ENCODE measurements at places on chromosomes 11 and 22. TPM values are rescaled to one million over a fixed set of nuclear protein-coding genes. Genes with fewer than 3 reads are reported as not detected.
A peak's percentile ranks its signal among the peaks of the same experiment; 100 is the strongest.

- H3K27me3 ChIP-seq: peaks cover 11% of the 10 kb centered on the region
- no peaks in the 10 kb centered on the region for H3K4me1 ChIP-seq
- H3K4me3 ChIP-seq: no peak overlapping the region
- H3K36me3 ChIP-seq: no peaks in the 10 kb centered on the region
- DNase-seq: no peak
Observed at GRCh38 chr11:121328176-121328966, 35.8 kb downstream of the SC5D start.

DNA sequence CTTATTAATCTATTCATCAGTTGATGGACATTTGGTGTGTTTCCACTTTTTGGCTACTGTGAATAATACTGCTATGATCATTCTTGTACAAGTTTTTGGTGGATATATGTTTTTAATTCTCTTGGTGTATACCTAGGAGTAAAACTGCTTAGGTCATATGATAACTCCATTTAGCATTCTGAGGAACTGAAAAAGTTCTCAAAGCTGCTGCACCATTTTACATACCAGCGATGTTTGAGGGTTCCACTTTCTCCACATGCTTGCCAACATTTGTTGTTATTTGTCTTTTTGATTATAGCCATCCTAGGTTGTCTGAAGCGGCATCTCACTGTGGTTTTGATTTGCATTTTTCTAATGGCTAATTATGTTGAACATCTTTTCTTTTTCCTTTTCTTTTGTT is 4.1 kb upstream of the ACER3 start:
- no peak overlapping the region for H3K27ac ChIP-seq
- no peaks in the 10 kb centered on the region for H3K27me3 ChIP-seq
- peaks cover 2% of the 10 kb centered on the region for H3K4me1 ChIP-seq

Gene ZC3H12C
- total RNA-seq: 10.1 TPM

DNA sequence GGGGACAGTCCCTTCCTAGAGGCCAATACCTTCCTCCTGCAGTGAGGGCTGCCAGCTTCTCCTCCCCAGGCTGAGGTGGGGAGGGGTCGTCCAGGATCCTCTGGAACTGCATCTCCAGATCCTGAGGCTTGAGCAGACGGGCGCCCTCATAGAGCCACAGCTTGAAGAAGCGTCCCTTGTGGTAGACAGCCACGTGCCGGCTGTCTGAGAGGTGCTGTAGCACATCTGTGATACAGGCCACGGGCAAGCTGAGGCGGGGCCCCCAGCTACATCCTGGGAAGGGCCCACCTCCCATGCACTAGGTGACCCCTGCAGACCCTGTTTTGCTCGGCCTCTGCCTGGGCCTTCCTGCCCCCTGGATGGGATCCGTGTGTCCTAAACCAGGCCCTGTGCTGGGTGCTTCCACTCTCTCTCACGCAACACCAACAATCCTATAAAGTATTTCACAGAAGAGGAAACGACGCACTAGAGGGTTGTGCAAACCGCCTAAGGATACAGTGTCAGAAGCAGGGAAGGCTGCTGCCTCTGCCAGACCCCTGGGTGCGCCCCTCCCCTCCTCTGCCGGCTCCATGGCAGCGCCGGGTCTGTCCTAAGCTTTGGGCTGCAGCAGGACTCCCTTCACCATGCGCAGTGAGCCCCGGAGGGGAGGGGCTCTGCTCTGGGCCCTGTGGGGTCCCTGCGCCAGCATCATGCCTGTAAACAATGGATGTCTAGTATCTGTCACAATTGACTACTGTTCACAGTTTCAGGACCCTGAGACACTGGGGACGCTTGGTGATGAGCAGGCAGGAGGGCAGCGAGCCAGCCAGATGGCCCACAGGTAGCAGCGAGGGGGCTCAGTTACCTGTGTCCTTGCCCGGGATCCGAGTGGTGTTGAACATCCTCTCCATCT is 4.5 kb downstream of the CPT1B start:
- no peak overlapping the region for H3K27ac ChIP-seq
- no peak for DNase-seq
- H3K36me3 ChIP-seq: no peaks in the 10 kb centered on the region
- no peaks in the 10 kb centered on the region for H3K27me3 ChIP-seq

DNA sequence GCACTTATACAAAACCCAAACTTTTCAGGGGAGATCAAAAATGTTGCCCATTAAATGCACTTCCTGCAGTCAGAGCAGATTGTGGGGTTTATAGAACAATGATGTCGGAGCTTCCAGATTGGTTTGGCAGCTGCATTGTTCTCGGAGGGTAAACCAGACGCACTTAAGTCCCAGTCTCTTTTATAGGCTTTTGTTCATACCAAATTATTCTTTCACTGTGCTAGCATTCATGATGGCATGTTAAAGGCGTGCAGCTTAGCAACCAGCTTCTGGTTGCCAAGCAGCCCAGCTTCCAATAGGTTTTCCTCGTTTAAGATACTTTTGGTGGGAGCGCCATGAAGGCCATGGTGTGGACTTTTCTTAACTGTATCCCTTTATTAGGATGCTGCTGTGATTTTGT is 40.9 kb downstream of the ZC3H12C start:
- H3K27ac ChIP-seq: no peak overlapping the region
- no peaks in the 10 kb centered on the region for H3K27me3 ChIP-seq
- H3K36me3 ChIP-seq: no peaks in the 10 kb centered on the region
- no peak overlapping the region for H3K4me3 ChIP-seq
- no peaks in the 10 kb centered on the region for H3K4me1 ChIP-seq

DNA sequence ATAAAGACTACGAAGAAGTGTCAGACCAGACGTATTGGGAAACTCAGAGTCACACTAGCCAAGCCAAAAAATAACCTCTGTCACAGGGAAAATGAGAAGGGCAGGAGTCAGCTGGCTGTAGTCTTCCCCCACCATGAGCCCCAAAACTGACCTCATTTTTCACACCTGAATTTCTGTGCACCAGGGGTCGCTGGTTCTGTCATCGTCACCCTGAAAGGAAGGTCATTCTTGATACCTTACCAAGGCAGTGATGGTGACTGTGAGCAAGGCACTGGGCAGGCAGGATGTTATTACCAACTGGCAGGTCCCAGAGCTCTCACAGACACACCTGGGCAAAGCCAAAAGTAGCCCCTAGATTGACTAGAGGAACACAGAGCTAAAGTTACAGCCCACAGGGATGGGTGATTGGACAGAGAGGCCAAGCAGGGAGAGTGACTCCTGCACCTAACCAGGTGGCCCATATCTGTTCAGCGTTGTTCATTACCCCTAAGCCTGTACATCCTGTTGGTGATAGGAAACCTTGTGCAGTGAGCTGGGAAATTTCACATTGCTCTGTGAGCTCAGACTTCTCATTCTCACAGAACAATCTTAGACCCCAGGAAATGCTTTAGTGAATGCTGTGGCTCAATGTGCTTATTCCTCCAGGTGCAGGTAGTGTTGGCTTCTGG is 32.3 kb upstream of the OR56A1 start:
- H3K4me1 ChIP-seq: no peaks in the 10 kb centered on the region
- H3K27ac ChIP-seq: no peak overlapping the region
- no peaks in the 10 kb centered on the region for H3K27me3 ChIP-seq
- H3K36me3 ChIP-seq: no peaks in the 10 kb centered on the region
- DNase-seq: no peak
- H3K4me3 ChIP-seq: no peak overlapping the region

Gene IL18
- 0.17 TPM for total RNA-seq

- no peaks in the 10 kb centered on the region for H3K4me1 ChIP-seq
- DNase-seq: no peak
- no peak overlapping the region for H3K27ac ChIP-seq
- H3K27me3 ChIP-seq: no peaks in the 10 kb centered on the region
- H3K4me3 ChIP-seq: no peak overlapping the region
Observed at GRCh38 chr11:107140983-107141382, 122.7 kb upstream of the GUCY1A2 start.

Gene ANKK1
- under 0.01 TPM for total RNA-seq

DNA sequence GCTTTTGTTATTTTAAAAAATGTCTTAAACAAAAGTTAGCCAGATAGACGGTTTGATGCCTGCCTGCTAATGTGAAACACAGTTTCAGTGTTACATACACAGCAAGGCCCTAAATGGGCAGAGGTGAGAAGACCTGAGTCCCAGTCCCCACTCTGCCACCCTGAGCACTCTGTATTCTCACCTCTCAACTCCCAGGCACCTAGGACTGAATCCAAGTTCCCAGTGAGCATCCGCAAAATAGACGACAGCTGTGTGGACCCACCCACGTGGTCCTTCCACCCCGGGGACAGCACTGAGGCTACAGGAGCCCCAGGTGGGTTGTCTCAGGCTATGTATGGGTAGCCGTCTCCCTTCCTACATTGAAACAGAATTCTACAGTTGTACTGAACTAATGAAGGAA is 111.5 kb downstream of the RPL27A start:
- H3K27me3 ChIP-seq: no peaks in the 10 kb centered on the region
- no peak overlapping the region for H3K27ac ChIP-seq
- no peaks in the 10 kb centered on the region for H3K36me3 ChIP-seq
- H3K4me3 ChIP-seq: no peak overlapping the region

DNA sequence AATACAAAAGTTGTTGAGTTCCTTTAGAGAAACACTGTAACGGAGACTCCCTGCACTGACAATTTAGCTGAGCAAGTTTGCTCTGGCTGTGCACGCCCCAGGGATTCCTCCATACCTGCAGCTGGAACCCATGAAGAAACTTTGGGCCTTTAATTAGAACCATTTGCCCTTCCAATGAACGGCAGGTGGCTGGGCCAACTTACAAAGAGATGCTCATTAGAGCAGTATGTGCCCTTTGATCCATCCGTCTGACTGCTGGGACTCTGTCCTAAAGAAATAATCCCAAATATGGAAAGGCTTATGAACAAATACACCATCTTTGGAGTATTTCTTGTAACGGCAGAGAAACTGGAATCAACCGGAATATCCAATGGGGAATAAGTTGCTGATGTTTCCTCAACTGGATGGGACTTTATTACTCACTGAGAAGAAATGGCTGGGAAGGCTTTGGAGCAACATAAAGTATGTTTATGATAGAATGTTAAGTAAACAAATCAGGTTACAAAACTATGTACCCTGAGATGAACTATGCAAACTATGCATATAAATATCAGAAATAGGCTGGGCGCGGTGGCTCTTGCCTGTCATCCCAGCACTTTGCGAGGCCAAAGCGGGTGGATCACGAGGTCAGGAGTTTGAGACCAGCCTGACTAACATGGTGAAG is 24.4 kb upstream of the FBLN1 start:
- no peak overlapping the region for H3K4me3 ChIP-seq
- H3K27ac ChIP-seq: peak overlapping the region; percentile 32
- peak; percentile 97 for DNase-seq
- H3K27me3 ChIP-seq: peaks cover 2% of the 10 kb centered on the region
- no peaks in the 10 kb centered on the region for H3K36me3 ChIP-seq
- peaks cover 3% of the 10 kb centered on the region for H3K4me1 ChIP-seq

- H3K27me3 ChIP-seq: peaks cover 26% of the 10 kb centered on the region
- H3K4me3 ChIP-seq: no peak overlapping the region
- H3K36me3 ChIP-seq: no peaks in the 10 kb centered on the region
- peaks cover 6% of the 10 kb centered on the region for H3K4me1 ChIP-seq
Observed at GRCh38 chr22:35541254-35541748, 670 bp downstream of the RASD2 start.

DNA sequence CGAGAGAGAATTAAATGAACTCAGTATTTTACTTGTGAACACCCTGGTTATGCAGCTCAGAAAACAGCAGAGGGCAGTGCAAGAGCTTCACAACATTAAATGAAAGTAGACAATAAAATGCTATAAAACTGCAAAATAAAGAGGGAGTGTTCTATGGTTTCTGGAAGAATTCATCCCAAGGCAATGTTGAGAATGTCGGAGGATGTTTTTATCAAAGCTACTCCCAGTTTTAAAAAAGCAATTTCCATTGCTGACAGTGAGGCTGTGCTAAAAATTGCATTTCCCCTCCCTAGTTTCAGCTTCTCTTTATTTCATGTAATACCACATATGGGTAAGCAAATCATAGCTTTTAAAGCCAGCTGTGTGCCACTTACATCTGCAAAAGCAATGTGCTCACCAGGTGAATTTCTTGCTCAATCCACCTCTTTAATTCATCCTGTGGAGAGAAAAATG is 296.8 kb downstream of the RAB38 start:
- H3K27ac ChIP-seq: no peak overlapping the region
- H3K4me1 ChIP-seq: peaks cover 4% of the 10 kb centered on the region
- H3K27me3 ChIP-seq: no peaks in the 10 kb centered on the region
- H3K36me3 ChIP-seq: no peaks in the 10 kb centered on the region
- no peak overlapping the region for H3K4me3 ChIP-seq
- DNase-seq: peak; percentile 67

GRCh38 chr22:40813912-40814315 is 5.2 kb downstream of the SLC25A17 start:
- no peaks in the 10 kb centered on the region for H3K27me3 ChIP-seq
- H3K27ac ChIP-seq: no peak overlapping the region
- no peaks in the 10 kb centered on the region for H3K36me3 ChIP-seq
- no peak overlapping the region for H3K4me3 ChIP-seq
- no peak for DNase-seq
- peaks cover 2% of the 10 kb centered on the region for H3K4me1 ChIP-seq

GRCh38 chr11:4453118-4453517 is 4.0 kb downstream of the OR52K2 start:
- no peak overlapping the region for H3K27ac ChIP-seq
- H3K4me1 ChIP-seq: no peaks in the 10 kb centered on the region
- no peaks in the 10 kb centered on the region for H3K36me3 ChIP-seq
- H3K4me3 ChIP-seq: no peak overlapping the region

DNA sequence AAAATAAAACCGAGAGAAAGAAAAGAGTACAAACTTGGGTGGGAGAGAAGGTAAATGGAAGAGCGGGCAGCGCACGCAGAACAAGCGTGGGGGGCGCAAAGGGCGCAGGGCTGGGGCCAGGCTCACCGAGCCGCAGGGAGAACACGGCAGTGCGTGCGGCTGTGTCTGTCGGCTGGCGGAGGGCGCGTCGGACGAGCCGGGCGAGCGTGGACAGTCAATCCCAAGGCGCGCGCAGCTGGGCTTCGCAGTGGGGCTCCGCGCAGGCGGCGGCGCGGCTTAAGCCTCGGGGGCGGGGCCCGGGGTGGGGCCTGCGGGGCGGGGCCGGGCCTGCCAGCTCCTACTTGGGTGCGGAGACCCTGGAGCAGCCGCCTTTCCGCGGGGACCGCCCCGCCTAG is at the start of gene UCP2:
Gene UCP2, minus strand, starts transcription at position 249 of the 395 bp plus-strand sequence. CDS start 4,465 bp downstream, outside the sequence.
- H3K27me3 ChIP-seq: no peaks in the 10 kb centered on the region
- peak within 1 kb of the TSS; percentile 90 for H3K27ac ChIP-seq
- DNase-seq: peak; percentile 73

DNA sequence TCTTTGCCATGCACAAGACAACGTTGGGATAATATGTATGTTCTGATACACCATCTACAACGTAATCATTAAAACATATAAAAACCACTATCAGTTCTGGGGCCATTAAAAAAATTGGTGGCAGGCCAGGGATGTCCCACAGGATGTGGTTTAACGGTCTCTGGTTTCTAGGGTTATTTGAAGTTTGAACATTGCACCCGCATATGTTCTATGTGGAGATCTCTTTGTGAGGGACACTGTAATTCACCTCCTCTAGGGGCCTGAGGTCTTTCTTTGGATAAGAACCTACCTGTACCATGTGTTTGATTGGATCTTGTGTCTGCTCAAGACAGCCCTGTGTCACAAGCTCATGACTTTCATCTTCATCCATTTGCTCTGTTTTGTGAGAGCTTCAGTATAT is 73.2 kb downstream of the GGTLC2 start:
- no peak overlapping the region for H3K4me3 ChIP-seq
- no peaks in the 10 kb centered on the region for H3K27me3 ChIP-seq
- no peaks in the 10 kb centered on the region for H3K4me1 ChIP-seq
- H3K36me3 ChIP-seq: no peaks in the 10 kb centered on the region
- H3K27ac ChIP-seq: no peak overlapping the region

- H3K27me3 ChIP-seq: no peaks in the 10 kb centered on the region
- H3K4me3 ChIP-seq: no peak overlapping the region
- peak; percentile 84 for DNase-seq
- peaks cover 6% of the 10 kb centered on the region for H3K4me1 ChIP-seq
- no peak overlapping the region for H3K27ac ChIP-seq
Observed at GRCh38 chr11:8099291-8099899, 18.4 kb downstream of the TUB start.

- H3K36me3 ChIP-seq: no peaks in the 10 kb centered on the region
- no peaks in the 10 kb centered on the region for H3K4me1 ChIP-seq
- H3K27me3 ChIP-seq: no peaks in the 10 kb centered on the region
- no peak overlapping the region for H3K27ac ChIP-seq
- no peak for DNase-seq
Observed at GRCh38 chr11:33564856-33565453, 135.7 kb downstream of the C11orf91 start.

Data from fibroblast of lung (primary cell).